ENCODE measurements at places on chromosomes 6 and 20. TPM values are rescaled to one million over a fixed set of nuclear protein-coding genes. Genes with fewer than 3 reads are reported as not detected.

VSTM2L gene
- polyA plus RNA-seq = 2.9 TPM

CLVS2 gene
- polyA plus RNA-seq = 0.17 TPM

TREM2 gene
- polyA plus RNA-seq = 0.35 TPM

GSTA4 gene
- 99.8 TPM for polyA plus RNA-seq

LPA gene
- 0.11 TPM for polyA plus RNA-seq

ENPP1 gene
- polyA plus RNA-seq = 19.3 TPM

MACROD2 gene
- polyA plus RNA-seq = 15.9 TPM

CGA gene
- 0.42 TPM for polyA plus RNA-seq

ADGRB3 gene
- 2.9 TPM for polyA plus RNA-seq

C2 gene
- 3.1 TPM for polyA plus RNA-seq

CST2 gene
- polyA plus RNA-seq = not detected

GRIK2 gene
- polyA plus RNA-seq = 13.4 TPM

PGM3 gene
- 31.4 TPM for polyA plus RNA-seq

RAB44 gene
- 0.23 TPM for polyA plus RNA-seq

CST1 gene
- not detected for polyA plus RNA-seq

BPIFB1 gene
- not detected for polyA plus RNA-seq

SLC35D3 gene
- 0.10 TPM for polyA plus RNA-seq

PGC gene
- 0.35 TPM for polyA plus RNA-seq

NT5DC1 gene
- 37.4 TPM for polyA plus RNA-seq

PLCB1 gene
- 42.5 TPM for polyA plus RNA-seq

SMIM13 gene
- 18.5 TPM for polyA plus RNA-seq

TPBG gene
- 29.6 TPM for polyA plus RNA-seq

C20orf144 gene
- polyA plus RNA-seq = 0.44 TPM

GHRH gene
- polyA plus RNA-seq = not detected
